Stimulated activated CD8-positive, alpha-beta memory T cell treated with anti-CD3 and anti-CD28 coated beads, Interleukin-15, amount 100 ng/mL, for 24 hours (primary cell): ENCODE measurements at places on chromosomes 2 and 18.

GRCh38 chr2:134183679-134184078 is 70.2 kb upstream of the MGAT5 start:
- DNase-seq: no peak

DNA sequence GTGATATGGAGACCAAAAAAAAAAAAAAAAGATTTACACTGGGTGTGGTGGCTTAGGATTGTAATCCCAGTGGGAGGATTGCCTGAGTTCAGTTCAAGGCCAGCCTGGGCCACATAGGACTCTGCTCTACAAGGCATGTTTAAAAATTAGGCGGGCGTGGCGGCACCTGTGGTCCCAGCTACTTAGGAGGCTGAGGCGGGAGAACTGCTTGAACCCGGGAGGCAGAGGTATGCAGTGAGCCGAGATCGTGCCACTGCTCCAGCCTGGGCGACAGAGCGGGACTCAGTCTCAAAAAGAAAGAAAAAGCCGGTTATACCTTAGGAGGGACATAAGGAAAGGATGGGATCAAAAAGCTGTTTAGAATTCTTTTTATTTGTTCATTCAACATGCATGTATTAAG is 707 bp upstream of the SPDYA start:
- no peak for DNase-seq

GRCh38 chr2:172673056-172673683 is 62.5 kb upstream of the RAPGEF4 start:
- no peak for DNase-seq

- no peak for DNase-seq
Measured at GRCh38 chr2:241770185-241770935, 6.3 kb upstream of the GAL3ST2 start.

DNA sequence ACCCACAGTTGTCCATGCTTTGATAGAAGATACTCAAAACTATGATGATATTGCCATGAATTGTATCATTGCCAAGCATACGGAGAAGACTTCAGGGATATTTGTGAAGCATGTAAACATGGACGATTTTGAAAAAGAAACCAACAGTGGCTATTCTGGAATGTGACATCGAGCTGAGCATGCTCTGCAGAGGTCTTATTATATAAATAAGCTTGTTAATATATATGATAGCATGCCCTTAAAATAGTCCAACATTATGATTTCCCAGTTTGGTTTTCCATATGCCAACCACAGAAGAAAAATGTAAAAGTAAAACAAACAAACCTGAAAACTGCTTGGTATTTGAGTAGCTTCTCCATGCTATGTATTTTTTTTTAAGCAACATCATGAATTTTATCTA is 159.1 kb downstream of the LNPK start:
- no peak for DNase-seq

DNA sequence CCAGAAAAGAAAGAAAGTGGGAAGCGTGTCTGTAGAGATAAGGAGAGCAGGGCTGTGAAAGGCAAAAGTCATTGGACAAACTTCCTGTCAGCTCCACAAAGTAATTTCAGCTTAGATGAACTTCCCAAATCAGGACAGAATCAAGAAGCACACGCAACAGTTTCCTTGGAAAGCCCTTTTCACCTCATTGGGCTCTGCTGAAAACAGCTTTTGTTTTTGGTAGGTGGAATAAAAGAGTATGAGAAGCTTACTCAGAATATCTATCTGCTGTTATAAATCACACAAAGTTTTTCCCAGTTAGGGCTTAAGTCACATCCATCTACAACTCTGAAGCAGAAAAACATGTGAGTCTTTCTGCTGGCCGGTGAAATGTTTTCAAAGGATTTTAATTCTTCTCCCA is 42.4 kb upstream of the EFEMP1 start:
- no peak for DNase-seq

DNA sequence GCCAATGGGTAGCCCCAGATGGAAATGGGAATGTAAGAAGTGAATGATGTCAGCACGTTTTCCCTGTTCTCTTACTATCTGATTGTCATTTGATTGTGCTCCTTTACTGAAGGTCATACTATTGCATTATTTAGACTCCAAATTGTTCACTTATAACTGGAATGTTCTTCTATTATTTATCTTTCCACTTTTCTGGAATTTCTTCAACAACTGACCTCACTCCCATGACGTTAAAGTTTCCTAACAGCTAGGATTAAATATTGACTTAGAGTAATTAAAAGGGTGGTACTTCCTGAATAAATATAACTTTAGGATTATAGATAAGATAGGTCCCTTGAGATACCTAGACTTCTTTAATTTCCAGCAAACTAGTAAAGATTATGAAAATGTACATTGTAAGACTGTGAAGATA is 10.9 kb upstream of the GULP1 start:
- no peak for DNase-seq

GRCh38 chr2:46983065-46983801 is 67.6 kb upstream of the MCFD2 start:
- DNase-seq: no peak

DNA sequence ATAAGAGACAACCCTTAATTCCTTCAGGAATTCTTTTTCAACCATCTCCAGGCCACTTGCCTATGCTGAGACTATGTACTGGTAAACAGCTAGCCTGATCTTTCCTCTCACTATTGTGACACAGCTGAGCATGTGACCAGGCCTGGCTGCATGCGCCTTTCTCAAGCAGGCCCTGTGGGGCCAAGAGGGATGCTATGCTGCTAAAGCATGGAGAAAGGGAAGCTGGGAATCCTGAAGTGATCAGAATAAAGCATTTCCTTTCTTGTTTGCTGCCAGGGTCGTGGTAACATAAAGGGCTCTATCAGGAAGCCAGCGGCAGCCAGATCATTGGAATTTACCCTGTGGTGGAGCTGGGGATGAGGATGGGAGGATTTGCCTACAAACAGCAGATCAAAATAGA is 29.8 kb upstream of the LCLAT1 start:
- DNase-seq: no peak

GRCh38 chr2:53886406-53887280 is 26.9 kb upstream of the GPR75 start:
- no peak for DNase-seq

GRCh38 chr2:64143169-64144056 is 807 bp downstream of the PELI1 start:
- peak; percentile 5 for DNase-seq

DNA sequence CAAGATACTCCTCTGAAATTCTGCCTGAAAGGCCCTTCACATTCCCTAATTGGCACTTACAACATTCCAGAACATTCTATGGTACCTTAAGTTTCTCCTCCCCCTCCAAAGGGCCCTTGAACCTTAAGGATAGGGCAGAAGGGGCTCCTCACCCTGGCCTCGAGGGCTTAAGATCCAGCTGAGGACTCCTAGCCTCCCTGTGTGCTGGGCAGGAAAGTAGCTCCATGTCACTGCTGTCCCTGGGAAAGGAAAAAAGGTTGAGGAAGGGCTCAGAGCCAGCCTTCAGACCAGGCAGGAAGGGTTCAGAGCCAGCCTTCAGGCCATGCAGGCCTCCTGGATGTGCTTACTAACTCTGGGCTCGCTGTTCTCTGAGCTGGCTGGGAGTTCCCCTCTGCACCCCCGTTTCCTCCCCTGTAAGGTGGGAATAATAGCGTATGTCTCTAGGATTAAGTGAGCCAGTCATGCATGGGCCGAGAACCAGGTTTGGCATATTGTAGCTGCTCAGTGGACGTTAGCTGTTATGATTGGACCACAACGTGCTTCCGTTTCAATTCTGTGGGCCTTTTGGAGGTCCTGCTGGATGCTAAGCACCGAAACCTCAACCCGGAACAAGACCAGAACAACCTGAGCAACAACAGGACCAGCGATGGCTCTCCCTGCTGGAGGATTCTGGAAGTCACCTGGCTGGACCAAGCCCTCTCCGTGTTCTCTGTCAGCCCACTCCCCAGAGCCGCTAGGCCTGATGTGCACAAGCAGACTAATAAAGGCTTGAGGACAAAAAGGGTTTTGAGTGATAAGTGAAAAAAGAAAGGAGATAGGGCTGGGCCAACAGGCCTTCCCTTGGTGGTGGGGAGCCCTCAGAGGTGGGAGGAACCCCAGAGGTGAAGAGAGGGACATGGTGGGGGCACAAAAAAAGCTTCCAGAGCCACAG is 1.0 kb upstream of the B3GNT7 start:
- no peak for DNase-seq

- DNase-seq: no peak
Measured at GRCh38 chr2:112891385-112891831, 19.6 kb upstream of the IL37 start.

- no peak for DNase-seq
Measured at GRCh38 chr18:60377778-60378469, 5.3 kb upstream of the MC4R start.

- no peak for DNase-seq
Measured at GRCh38 chr2:119694470-119694844, 15.5 kb downstream of the TMEM177 start.

DNA sequence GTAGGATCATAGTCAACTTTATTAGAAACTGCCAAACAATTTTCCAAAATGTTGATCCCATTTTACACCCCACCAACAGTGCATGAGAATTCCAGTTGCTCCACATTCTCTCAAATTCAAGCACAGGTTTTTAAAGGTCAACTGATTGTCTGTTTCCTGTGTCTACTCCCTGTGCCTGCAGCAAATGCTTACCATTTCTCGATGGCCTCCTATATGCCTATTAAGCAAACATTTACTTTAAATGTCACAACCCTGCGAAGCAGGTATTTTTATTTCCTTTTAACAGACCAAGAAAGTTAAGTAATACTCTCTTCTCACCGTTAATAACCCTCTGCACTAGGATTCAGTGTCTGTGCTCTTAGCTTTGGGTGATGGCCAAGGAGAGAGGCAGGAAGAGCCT is 163.8 kb upstream of the EPB41L3 start:
- DNase-seq: no peak

DNA sequence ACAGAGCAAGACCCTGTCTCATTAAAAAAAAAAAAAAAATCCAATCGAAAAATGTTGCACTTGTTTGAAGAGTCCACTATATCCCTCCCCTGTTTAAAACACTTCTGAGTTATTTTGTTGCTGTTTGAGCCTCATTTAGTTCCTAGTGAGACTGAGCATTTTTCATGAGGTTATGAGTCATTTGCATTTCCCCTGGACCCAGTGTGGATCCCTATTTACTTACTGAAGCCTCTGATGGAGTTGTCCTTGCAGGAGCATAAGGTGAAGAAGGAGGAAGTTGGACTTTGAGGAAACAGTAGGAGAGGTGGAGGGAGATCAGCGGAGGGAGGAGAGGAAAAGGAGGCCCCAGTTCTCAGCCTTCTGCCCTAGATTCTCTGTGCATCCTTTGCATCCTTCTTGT is 5.1 kb downstream of the CXCR1 start:
- DNase-seq: no peak

DNA sequence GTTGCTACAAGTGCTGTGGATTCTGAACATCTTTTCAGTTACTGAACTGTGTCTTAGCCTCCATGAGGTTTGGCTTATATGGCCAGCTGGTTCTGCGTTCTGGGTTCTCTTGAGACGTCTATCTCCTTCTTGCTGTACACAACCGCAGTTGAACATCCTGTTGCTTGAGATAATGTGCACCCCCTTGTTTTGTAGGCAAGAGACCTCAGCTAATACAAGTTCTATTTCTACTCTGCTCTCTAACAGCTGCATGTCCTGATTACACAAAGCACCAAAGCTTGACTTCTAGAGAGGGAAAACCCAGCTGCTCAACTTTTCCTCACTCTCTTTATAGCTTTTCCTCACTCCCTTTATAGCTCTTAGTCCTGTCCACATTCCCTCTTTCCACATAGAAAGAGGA is 176.0 kb downstream of the LTBP1 start:
- no peak for DNase-seq

DNA sequence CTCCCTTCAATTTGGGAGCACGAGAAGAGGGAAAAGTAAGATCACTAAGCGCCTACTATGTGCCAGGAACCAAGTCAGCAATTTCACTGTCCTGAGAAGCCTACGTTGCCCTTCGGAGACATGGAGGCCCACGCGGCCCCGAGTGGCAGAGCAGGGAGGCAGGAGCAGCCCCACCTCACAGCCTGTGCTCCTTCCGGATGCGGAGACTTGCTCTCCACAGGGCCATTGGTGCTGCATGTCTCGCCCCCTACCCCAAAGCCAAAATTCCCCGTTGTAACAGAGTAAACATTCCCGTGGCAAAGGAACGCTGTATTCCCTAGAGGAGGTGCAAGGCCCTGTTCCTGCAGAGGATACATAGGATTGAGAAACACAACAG is 4.5 kb downstream of the SLC14A2 start:
- no peak for DNase-seq

DNA sequence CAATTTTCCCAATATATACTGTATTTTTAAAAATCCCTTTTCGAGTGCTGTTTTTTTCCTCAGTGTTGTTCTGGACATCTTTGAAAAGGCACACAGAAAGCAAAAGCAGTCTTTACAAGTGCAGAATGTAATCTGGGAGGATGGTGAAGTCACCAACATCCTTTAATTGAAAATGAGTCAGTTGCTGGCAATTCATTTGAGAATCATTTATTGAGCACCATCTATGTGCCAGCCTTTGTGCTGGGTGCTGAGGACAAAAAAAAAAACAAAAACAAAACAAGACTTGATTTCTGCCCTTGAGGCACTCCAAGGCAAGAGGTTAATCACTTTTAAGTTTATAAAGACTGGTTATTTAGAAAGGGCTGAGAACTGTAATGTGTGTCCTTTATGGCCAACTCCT is 46.7 kb upstream of the ACVR1 start:
- no peak for DNase-seq

GRCh38 chr2:133829450-133830020 is 261.3 kb upstream of the NCKAP5 start:
- no peak for DNase-seq

DNA sequence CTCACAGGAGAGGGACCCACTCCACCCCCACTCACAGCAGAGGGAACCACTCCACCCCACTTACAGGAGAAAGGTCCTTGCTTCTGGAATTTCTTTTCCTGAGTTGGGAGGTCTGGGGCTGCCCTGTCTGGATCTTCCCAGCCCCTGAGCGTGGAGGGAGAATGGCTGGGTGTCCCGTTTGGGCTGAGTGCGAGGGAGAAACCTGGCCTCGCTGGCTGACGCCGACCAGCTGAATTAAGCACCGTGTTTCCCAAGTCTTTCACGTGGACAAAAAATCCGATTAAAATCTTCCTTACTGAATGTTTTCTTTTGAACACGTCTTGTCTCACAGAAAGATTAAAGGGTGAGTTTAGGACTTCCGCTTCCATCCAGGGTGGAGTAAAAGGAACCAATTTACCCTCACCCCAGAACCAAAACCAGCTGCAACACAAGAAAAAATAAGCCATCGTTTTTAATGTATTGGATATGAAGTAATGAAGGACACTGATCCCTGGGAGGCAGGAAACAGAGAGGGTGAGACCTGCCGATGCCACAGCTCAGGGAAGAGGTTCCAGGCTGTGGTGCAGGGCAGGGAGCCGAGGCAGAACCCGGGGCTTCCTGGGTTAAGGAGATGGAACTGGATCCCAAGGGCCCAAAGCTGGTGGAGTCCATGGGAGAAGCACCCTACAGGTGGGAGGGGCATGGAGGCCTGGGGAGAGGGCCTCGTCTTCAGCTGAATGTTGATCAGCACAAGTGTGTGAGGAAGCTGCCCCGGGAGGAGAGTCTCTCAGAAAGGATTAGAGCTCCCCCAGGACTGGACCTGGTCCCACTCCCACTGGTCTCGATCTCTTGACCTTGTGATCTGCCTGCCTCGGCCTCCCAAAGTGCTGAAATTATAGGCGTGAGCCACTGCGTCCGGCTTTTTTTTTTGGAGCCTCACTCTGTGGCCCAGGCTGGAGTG is 60.3 kb downstream of the RTP5 start:
- no peak for DNase-seq
